GM06990 (cell line): ENCODE measurements at places on chromosomes 7 and 10.

DNA sequence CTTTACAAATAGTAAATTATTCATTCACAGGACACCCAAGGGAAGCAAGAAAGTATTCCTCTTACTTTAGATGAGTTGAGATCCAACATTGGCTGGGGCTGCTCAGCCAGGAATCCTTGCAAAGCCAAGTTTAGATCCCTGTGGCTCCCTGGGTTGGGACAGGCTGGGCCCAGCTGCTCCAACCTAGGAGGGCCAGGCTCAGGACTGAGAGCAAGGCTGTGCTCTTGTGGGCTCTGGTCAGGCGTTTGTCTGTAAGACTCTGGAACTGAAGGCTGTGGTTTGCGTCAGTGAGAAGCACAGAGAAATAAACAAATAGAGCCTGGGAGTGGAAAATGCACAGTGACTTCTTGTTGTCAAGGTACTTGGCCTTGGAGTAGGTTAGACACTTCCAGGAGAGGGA lies 53.2 kb upstream of the TMEM273 start:
- DNase-seq: no peak

- DNase-seq: no peak
Observed at GRCh38 chr10:13627459-13628310, 40.9 kb downstream of the PRPF18 start.

GRCh38 chr7:136868496-136869000 lies at the start of gene CHRM2:
Gene CHRM2 (plus strand): TSS chr7:136868652. CDS start chr7:137014866, 146,214 bp downstream.
- DNase-seq: no peak

DNA sequence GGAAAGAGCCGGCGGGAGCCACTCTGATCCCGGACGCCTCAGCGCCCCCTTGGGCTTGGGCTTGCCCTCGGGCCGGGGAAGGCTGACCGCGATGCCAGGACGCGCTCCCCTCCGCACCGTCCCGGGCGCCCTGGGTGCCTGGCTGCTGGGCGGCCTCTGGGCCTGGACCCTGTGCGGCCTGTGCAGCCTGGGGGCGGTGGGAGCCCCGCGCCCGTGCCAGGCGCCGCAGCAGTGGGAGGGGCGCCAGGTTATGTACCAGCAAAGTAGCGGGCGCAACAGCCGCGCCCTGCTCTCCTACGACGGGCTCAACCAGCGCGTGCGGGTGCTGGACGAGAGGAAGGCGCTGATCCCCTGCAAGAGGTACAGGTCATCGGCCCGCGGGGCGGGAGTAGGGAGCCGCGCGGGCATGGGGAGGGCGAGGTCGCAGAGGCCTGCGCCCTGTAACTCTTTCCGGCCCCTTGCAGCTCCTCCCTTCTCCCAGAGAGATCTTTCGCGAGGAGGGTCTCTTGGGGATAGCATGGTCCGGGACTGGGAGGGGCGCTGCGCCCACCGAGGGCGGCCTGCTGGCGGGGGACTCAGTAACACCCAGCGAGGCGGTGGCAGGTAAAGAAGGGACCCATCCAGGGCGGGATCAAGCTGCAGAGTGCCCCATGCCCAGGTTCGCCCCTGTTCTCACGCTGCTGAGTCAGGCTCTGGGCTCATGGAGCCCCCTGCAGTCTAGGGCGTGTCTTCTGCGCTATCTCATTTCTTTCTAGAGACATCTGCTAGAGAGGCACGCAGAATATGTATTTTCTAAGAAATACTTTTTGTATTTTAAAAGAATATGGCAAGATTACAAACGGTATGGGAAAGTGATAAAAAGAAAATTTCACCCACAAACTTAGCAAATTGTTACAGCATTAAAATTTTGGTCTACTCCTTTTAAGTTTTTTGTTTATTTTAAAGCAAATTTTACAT lies 687 bp downstream of the EPDR1 start:
- DNase-seq: peak; percentile 58

DNA sequence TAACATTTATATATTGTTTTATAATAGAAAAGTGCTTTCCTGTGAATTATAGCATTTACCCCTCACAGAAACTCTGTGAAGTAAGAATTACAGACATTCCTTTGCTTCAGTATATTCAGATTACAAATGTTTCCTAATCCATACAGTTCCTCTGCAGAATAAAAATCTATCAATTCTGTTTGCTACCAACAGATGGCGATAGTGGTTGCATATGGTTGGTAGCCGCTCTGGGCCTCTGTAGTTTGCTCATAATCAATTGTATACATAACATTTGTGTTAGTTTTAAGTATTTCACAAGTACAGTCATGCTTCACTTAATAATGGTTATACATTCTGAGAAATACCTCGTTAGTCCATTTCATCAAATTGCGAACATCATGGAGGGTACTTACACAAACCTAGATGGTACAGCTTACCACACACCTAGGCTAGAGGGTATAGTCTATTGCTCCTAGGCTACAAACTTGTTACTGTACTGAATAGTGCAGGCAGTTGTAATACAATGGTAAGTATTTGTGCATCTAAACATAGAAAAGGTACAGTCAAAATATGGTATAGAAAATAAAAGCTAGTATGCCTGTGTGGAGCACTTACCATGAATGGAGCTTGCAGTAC lies 94.4 kb upstream of the STEAP4 start:
- DNase-seq: no peak

DNA sequence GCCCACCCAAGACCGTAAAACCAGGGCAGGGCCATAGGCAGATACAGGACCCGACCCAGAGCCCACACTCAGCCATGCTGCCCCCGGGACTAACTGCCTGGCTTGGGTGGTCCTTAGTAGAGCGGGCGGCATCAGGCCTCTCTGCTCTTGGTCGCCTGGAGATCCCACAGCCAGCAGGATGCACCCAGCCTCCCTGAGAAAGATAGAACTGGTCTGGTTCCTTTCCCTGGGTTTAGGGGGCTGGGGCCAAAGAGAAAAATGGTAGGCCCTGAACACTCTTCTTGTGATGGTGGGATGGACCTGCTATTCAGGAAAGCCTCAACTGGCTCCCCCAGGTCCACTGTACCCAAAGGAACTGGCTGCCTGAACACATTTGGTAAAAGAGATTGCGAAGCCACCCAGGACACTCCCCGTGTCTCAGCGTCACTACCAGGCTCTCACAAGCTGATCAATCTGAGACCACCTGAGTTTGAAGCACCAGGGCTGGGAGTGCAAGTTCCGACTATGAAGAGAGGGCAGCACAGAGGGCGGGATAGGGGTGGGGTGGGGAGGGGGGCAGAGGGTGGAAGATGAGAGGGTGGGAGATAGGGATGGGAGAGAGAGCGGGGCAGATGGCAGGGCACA lies 591.5 kb downstream of the DNAJB6 start:
- DNase-seq: no peak

GRCh38 chr10:31650010-31650409 lies 278.6 kb downstream of the ARHGAP12 start:
- no peak for DNase-seq

GRCh38 chr7:133887459-133887858 lies 239.7 kb upstream of the LRGUK start:
- no peak for DNase-seq

- no peak for DNase-seq
Observed at GRCh38 chr10:132151286-132151950, 35.3 kb upstream of the DPYSL4 start.

DNA sequence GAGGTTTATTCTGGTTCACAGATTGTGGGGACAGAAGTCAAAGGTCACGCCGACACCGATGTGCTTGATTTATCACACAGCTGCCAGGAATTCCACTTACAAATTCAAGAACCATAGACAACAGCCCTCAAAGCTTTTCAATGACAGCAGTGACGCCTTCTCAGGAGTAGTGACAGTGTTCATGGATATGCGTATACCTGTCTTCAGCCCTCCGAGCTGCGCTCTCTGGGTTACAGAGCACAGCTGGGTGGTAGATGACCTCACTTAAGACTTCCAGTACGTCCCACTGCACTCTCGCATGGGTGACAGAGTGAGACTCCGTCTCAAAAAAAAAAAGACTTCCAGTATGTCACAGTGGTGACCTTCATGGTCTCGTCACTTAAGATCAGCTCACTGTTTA lies 108.5 kb downstream of the TCERG1L start:
- DNase-seq: no peak

DNA sequence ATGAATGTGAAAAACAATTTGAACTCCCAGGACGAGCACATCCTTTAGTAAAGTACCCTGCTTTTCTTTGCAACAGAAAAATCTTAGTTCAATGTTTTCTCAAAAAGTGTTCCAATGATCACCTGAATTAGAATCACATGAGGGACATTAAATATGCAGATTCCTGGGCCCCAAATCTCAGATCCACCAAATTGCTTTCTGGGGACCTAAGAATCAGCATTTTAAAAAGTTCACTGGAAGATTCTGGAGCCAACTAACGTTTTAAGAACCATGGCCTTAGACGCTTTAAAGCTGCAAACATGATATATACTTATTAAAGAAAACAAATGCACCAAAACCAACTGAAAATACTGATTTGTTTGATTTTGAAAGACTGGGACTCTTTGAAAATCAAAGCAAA lies 143.4 kb upstream of the TMEM168 start:
- DNase-seq: no peak

GRCh38 chr7:117808910-117809705 lies 64.1 kb downstream of the CTTNBP2 start:
- no peak for DNase-seq

DNA sequence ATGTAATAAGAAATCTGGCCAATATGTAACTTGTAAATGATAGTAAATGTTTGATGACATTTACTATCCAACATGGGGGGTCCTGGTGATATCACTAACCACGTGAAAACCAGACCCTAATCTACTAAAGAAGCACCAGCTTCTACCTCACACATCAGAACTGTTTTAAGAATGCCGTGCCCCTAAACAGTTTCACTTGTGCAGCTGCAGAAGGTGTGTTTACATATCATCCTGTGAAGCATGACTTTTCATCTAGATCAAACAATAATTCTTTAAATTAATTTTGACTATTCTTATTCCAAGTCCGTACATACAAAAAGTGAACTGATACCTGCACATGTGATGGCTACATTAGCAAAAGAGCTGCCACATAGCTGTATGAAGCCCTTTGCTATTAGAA lies 61.0 kb downstream of the STEAP1B start:
- no peak for DNase-seq

- no peak for DNase-seq
Observed at GRCh38 chr10:58957517-58957916, 218.9 kb upstream of the PHYHIPL start.

- DNase-seq: no peak
Observed at GRCh38 chr10:71269301-71270288, 49.5 kb upstream of the SLC29A3 start.

- no peak for DNase-seq
Observed at GRCh38 chr10:80405035-80405434, 3.3 kb upstream of the PRXL2A start.

GRCh38 chr7:108408296-108408991 lies 47.8 kb downstream of the NRCAM start:
- DNase-seq: no peak

GRCh38 chr7:117818232-117818631 lies 55.0 kb downstream of the CTTNBP2 start:
- no peak for DNase-seq
